NCI-H774 (cell line): ENCODE measurements at places on chromosomes 7 and 10.

- no peak for DNase-seq
These were observed 83.5 kb upstream of the IKZF1 start for GRCh38 chr7:50221028-50221427.

DNA sequence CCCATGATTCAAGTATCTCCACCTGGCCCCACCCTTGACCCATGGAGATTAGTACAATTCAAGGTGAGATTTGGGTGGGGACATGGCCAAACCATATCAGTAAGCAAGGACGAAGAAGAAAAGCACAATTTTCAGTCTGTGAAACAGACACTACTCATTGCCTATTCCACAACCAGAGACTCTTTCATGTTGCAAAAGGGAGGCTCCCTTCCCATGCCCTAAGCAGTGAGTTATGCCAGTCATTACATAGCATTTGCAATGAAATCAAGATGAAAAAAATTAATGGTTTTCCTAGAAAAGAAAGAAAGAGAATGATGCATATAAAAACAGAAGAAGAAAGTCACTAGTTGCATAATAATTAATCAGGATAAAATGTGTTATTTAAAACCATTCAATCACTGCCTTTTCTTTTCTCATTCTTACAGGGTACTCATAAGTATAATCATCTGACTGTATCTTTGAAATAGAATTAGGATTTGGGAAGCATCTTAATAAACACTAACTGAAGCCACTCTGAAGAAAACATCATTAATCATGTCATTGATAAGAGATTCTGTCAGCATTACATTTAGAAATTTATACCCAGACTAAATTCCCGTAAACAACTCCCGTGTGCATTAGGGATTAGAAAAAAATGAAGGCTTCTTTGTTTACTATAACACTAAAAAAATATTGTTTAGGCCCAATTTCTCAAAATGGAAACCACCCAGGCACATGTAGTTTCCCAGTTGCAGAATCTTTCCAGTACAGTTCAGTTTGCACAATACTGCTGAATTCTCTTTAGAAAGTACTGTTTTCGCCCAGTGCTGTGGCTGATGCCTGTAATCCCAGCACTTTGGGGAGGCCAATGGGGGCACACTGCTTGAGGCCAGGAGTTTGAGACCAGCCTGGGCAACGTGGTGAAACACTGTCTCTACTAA lies 9.1 kb downstream of the PRPS1L1 start:
- no peak for DNase-seq

GRCh38 chr10:122733443-122733842 lies 33.8 kb upstream of the C10orf120 start:
- DNase-seq: no peak

DNA sequence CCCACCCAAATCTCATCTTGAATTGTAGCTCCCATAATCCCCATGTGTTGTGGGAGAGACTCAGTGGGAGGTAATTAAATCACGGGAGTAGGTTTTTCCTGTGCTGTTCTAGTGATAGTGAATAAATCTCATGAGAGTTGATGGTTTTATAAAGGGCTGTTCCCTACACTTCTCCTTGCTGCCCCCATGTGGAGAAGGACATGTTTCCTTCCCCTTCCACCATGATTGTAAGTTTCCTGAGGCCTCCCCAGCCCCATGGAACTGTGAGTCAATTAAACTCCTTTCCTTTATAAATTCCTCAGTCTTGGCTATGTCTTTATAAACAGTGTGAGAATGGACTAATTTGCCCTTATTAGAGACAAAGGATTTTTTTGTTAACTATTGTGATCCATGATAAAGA lies 48.5 kb upstream of the MKX start:
- no peak for DNase-seq

GRCh38 chr10:87659571-87660483 lies at the start of gene PAPSS2:
TSS of gene PAPSS2 (plus strand) at chr10:87659878. CDS start at chr10:87659982, 104 bp downstream.
- no peak for DNase-seq
